ENCODE measurements at places on chromosomes 16 and 17.

GRCh38 chr17:34254146-34254545, 939 bp upstream of the CCL2 start:
- no peak for DNase-seq

DNA sequence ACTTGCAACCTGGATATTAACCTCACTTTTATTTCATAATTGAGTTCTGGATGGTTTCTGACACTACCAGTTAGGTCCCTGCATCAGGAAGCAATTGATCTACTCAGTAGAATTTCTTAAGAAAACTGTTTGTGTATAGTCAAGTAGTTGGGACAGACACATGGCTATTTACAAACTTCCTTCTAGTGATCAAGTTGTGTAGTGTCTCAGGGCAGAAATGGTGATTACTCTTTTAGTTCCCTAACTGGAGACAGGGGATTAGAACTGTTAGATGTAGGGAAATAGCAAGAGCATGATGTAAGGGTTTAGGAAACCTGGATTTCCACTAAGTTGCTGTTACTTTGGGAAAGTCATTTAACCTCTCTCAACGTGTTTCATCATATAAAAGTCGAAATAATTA, 30.4 kb downstream of the TMEM100 start:
- no peak for DNase-seq

- DNase-seq: peak; percentile 18
Observed at GRCh38 chr17:8994319-8994718, 27.0 kb upstream of the NTN1 start.

GRCh38 chr16:25007284-25007984, 7.7 kb downstream of the ARHGAP17 start:
- no peak for DNase-seq

DNA sequence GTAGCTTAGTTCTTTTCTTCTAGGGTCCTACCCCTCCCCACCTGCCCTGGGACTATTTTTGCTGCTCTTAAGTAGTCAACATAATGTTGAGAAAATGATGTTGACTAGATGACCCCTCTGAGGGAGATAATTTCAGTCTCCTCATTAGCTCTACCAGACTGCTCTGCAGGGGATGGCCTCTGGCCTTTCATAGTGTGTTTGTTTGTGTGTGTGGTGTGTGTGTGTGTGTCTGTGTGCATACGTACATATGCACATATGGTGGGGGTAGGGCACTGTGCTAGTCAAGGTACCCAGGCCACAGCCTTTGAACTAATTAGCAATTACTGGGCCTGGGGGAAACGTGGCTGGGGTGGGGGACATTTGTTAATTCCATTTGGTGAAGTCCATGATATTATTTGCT, 254.0 kb downstream of the SHISA9 start:
- DNase-seq: no peak

DNA sequence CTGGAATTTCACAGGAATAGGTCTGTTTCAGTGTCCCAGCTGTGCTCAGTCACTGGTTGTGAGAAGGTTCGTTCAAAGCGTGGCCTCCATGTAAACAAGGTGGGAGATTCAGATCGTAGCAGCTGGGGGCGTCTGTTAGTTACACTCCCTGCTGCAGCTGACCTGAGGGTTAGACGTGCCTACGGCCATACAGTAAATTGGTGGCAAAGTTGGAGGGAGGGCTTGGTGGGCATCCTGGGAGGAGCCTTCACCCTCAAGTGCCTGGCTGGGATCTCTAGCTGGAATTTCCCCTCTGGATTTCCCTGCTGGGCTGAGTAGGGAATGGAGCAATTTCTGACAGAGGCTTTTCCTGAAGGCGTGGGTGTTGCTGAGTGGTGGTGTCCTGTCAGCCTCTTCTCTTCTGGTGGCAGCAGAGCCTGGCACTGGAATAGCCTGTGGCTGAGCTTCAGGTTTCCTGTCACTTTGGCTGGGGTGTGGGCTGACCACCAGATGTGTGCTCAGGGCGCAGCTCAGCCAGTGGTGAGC, 6.4 kb downstream of the FCSK start:
- no peak for DNase-seq

GRCh38 chr17:31582151-31582907, 190.9 kb downstream of the RAB11FIP4 start:
- no peak for DNase-seq

- no peak for DNase-seq
Observed at GRCh38 chr16:55615071-55615470, 40.7 kb upstream of the SLC6A2 start.

GRCh38 chr17:76969598-76970172, 101.5 kb downstream of the MGAT5B start:
- DNase-seq: no peak

DNA sequence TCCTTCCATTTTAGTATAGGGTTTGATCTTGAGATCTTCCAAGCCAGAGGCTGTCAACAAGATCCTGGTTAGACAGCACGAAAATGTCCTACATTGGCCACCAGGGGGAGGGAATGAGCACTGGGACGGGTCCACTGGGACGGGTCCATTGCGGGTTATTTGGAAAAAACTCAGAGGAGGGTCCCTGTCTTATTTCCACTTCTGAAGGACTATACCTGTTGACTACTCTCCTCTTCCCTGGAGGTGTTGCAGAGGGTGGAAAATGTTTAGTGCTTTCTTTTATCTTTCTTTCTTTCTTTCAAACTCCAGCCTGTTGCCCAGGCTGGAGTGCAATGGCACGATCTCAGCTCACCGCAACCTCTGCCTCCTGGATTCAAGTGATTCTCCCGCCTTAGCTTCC, 2.5 kb downstream of the TTLL6 start:
- no peak for DNase-seq

DNA sequence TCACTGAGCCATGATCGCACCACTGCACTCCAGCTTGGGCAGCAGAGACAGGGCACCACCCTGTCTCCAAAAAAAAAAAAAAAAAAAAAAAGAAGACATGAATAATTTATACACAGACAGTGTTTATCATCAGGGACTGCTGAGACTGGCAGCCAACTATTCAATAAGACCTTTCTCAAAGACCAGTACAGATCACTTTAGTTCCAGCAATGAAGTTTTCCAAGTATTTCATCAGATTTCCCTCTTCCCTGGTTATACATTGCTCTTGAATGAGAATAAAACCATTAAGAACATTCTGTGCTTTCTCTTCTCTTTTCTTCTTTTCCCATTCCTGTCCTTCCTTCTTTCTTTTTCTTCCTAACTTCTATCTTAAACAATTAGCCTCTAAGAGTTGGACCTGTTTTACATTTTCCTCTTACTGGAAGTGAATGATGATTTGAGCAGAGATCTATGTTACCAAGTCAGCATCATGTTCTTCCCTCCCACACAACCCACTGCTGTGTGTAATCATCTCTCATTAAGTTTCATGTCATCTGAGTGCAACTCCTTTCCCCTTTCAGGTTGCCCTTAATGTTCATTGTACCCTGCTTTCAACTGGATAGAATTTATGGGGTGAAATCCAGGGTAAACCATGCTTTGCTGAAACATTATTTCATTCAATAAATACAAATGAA, 35.9 kb upstream of the SMIM36 start:
- DNase-seq: no peak

GRCh38 chr16:10485159-10485558, 95.2 kb downstream of the EMP2 start:
- DNase-seq: no peak

GRCh38 chr16:88907768-88908167, 41.3 kb upstream of the PABPN1L start:
- DNase-seq: no peak

DNA sequence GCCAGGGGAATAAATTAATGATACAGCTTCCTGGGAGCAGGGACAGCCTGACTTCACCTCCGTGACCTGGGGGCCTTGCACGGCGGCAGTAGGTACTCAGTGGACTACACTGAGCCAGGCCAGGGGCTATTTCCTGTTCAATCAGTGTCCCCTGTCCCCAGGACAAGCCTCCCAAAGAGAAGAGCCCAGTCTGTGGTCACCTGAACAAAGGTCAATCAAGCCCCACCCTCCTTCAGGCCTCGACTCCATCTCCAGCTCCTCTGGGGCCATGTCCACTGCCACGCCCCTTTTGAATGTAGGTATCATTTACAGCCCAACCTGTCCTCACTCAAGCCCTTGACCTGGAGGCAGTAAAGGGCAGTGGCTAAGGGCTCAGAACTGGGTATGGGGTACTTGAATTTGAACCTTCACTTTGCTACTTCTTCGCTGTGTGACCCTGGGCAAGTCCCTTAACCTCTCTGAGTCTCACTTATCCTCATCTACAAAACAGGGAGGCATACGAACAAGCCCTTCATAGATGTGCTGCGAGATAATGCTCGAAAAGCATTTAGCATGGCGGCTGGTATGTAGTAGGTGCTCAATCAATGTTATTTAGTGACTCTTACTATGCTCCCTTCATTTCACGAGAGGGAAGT, 29.0 kb downstream of the MYH11 start:
- DNase-seq: no peak

- no peak for DNase-seq
Observed at GRCh38 chr16:84881702-84882521, 62.1 kb downstream of the CRISPLD2 start.

GRCh38 chr17:63786971-63787711, 13.2 kb downstream of the DDX42 start:
- no peak for DNase-seq

DNA sequence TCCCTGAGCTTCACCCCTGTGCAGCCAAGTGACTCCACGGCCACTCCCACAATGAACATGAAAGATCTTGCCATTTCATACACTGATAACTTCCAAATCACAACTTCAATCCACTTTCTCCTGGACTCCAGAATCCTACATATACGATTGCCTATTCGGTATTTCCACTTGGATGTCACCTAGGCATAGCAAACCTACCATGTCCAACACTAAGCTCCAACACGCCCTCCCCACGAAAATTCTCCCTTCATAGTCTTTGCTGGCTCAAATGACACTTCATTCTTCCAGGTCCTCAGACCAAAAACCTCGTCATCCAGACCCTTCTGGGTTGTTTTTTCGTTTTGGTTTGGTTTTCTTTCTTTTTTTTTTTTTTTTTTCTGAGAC, 1.9 kb downstream of the GLTPD2 start:
- no peak for DNase-seq

- DNase-seq: no peak
Observed at GRCh38 chr16:81842564-81843242, 63.6 kb downstream of the PLCG2 start.

GRCh38 chr16:88596483-88596882, 26.3 kb downstream of the ZC3H18 start:
- DNase-seq: no peak

- no peak for DNase-seq
Observed at GRCh38 chr17:44920565-44920940, 5.3 kb upstream of the GFAP start.

DNA sequence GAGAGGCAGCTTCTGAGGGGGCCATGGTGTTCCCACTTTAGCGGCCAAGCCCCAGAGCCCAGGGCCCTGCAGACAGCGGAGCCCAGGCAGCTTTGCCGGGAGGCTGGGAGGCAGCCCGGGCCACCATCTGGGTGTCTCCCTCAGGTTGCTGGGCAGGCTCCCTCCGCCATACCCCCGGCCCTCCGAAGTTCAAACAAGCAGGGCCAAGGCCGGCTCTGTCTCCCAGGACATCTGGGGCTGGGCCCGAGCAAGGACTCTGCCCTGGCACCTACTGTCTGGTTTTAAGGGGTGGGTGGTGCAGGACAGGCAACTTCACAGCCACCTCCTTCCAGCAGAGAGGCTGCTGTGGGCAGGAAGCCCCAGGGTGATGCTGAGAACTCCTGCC, 2.6 kb downstream of the DUS1L start:
- DNase-seq: no peak

GRCh38 chr16:27408012-27408601, 6.1 kb downstream of the IL21R start:
- DNase-seq: peak; percentile 11

DNA sequence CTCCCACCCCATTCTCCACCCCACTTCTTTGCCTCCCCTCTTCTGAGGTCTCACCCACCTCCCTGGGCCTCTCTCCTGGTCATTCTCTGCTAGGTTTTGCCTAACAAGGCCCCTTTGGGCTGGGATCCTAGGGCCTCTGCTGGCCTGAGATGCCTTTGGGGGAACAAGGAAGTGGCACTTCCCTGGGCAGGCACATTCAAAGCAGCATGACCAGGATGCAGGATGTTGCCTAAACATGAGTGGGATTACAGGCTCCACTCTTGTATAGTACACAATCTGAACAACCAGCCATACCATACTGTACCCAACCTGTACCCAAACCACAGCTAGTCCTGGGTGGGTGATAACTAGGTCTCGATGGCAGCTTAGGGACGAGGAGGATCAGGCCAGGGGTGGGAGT, 9.0 kb downstream of the GALK1 start:
- DNase-seq: no peak

GRCh38 chr16:59108374-59108773, 374.3 kb upstream of the GOT2 start:
- DNase-seq: no peak

DNA sequence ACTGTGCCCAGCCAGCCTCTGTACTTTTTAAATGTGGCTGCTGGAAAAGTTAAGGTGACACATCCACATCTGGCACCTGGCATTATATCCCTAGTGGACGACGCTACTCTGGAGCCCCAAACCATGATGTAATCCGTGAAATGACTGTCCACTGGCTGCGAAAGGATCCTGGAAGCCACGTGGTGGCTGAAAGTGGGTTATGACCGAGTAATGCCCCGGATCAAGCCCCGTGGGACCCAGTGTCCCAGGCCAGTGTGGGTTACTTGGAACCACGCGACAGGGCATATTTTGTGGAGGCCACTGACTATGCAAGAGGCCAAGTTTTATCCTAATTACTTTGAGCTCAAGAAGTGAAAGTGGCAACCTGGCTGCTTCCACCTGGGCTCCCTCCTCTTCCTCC, 79.6 kb downstream of the PGS1 start:
- DNase-seq: no peak

DNA sequence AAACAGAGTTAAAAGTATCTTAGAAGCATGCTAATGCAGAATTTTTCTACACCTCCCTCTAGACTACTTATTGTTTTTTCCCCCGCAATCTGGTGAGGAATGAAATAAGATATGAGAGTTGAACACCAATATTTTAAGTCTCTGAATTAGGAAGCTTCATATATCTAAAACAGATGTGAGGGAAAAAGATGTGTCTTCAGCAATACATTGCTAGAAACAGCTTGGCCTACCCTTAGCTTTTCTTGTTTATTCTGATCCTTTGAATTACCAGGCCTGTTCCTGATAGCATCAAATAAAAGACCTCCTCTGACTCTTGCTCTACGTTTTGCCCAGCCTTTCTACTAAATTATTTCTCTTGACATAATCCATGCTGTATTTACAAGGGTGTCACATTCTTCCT, 221.8 kb downstream of the CDH11 start:
- no peak for DNase-seq

DNA sequence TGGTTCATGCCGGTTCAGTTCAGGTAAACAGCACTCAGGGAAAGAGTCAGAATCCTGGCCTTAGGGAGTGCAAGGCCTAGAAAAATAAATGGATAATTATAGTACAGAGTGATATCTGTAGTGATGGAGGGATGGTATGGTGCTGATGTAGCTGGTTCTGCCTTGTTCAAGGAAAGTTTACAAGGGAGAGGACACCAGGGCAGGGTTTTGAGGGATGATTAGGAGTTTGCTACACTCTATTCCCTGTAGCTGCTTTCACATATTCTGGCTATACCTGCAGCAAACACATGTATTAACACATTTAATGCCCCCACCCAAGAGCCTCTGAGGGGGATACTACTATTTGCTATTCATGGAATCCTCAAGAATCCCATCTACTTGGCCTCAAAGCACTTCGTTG, 1.7 kb upstream of the NOS2 start:
- DNase-seq: no peak

GRCh38 chr17:19018600-19018950, 14.0 kb upstream of the FAM83G start:
- DNase-seq: no peak

- no peak for DNase-seq
Observed at GRCh38 chr16:24035127-24035842, 199.5 kb downstream of the PRKCB start.
